ENCODE measurements at places on chromosomes 11 and 22.
A peak's percentile ranks its signal among the peaks of the same experiment; 100 is the strongest.

GRCh38 chr11:131446590-131447275 is 76.3 kb downstream of the NTM start:
- no peak for DNase-seq

DNA sequence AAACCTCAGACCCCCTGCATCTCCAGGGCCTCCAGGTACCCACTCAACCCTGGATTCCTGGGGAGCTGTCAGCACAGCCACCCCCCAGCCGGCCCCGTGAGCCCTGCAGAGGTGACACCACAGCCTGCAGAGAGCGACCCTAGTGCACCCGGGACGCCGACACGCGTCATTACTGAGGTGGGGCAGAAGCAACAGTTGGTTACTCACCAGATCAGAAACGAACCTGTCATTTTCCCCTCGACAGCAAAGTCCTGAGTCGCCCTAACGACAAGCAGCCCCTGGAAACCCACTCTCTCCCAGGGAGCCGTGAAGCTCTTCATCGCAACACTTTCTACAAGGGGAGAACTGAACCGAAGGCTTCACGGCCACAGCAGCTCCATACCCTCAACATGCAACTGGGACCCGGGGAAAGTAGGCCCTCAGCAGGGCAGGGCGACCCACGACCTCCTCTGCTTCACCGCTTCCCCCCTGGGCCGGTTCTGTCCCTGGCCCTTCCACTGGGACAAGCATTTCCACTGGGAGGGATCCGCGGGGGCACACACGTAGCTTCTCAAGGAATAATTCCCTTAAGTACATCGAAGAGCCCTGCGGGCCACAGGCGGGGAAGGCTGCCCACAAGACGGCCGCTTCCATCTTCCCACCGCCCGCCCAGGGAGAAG is 1.6 kb downstream of the BRD1 start:
- DNase-seq = peak; percentile 47

GRCh38 chr11:27213232-27213660 is 149.8 kb downstream of the CCDC34 start:
- DNase-seq = no peak

DNA sequence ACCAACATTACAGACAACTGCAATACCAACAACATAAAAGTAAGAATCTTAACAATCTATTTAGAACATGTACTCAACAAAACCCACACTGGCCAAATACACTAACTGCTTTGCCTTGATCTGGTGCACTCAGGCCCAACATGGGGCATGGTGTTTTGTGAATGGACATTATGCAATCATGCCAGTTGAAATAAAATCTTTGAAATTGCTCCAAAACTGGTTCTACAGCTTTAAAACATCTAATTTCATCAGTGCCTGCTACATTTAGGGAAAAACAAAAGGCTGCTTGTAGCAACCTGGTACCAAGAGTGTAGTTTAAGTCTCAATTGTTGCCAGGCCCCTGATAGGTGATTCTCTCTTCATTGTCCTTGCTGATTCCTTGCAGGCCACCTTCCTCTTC is 3.3 kb upstream of the CTR9 start:
- no peak for DNase-seq

DNA sequence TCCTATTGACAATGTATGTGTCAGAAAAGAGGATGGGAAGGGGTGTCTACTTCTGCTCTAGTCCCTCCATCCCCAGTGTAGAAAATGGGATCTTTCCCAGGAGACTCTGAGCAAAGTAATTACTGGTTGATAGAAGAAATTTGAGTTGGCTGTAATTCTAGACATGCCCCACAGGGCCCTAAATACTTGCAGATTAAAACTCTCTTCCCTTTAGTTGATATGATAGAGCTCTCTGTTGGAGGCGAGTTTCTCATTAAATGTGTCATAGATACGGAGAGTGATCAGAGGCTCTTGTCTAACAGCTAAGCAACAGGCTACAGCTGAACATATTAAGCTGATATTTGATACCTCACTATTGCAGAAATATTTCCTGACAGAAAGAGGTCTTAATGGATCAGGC is 32.9 kb downstream of the OR52E1 start:
- no peak for DNase-seq

GRCh38 chr11:74325649-74326645 is 14.5 kb upstream of the P4HA3 start:
- DNase-seq = no peak

- DNase-seq = no peak
These were observed 192.0 kb downstream of the BUD13 start for GRCh38 chr11:116580799-116581198.

GRCh38 chr11:126751242-126751641 is 249.3 kb downstream of the KIRREL3 start:
- DNase-seq = no peak

GRCh38 chr11:70226967-70227366 is 23.9 kb downstream of the FADD start:
- no peak for DNase-seq

GRCh38 chr22:23500508-23501260 is 79.4 kb downstream of the IGLL1 start:
- DNase-seq = no peak
